ENCODE measurements at places on chromosomes 3 and 15. TPM values are rescaled to one million over a fixed set of nuclear protein-coding genes. Genes with fewer than 3 reads are reported as not detected.

PPP1R14D gene
- 4.0 TPM for polyA plus RNA-seq

CCDC33 gene
- not detected for polyA plus RNA-seq

ISLR2 gene
- polyA plus RNA-seq = 0.13 TPM

SAMMSON gene
- polyA plus RNA-seq = not detected

TBC1D2B gene
- polyA plus RNA-seq = 8.5 TPM

CHRD gene
- 18.6 TPM for polyA plus RNA-seq

ACAN gene
- polyA plus RNA-seq = 2.8 TPM

EHHADH gene
- polyA plus RNA-seq = 60.9 TPM

LRRFIP2 gene
- 26.1 TPM for polyA plus RNA-seq

ZNF660 gene
- polyA plus RNA-seq = 0.69 TPM

EFCC1 gene
- 2.4 TPM for polyA plus RNA-seq

COL6A5 gene
- polyA plus RNA-seq = not detected

CALML4 gene
- 54.7 TPM for polyA plus RNA-seq

DNA sequence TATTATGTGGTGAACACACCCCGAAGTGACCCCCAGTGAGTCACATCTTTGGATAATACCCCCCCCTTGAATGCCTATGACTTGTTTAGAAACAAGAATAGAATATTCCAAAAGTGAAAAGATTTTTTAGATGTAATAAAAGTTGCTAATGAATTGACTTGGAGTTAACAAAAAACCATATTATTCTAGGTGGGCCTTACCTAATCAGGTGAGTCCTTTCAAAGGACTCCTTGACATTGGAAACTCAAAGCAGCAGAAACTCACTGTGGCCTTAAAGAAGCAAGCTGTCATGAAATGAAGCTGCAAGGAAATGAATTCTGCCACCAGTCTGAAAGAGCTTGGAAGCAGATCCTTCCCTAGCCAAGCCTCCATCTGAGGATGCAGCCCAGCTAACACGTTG lies 10.9 kb upstream of the ISL2 start:
- DNase-seq = no peak

- no peak for DNase-seq
Measured at GRCh38 chr3:48372862-48373435, 930 bp downstream of the FBXW12 start.

DNA sequence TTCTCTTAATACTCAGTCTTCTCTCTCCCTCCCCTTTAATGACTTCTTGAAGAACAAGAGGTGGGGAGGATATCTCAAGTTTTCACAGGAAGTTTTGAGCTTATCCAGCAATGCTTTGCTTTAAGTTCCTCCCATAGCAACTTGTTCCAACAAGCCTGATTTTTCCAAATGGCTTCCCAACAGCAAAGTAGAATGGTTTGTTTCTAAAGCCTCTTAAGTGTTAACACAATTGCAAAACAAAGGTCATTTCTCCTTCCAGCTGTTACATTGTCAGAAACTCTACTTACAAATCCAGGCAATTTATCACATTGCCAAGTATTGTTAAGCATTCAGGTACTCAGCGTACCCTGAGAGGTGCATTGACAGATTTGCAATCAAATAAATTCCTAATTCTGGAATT lies 6.8 kb upstream of the ZNF770 start:
- DNase-seq = no peak

- no peak for DNase-seq
Measured at GRCh38 chr3:98855806-98856400, 45.6 kb downstream of the DCBLD2 start.

- DNase-seq = no peak
Measured at GRCh38 chr3:140762746-140763145, 84.9 kb downstream of the TRIM42 start.

DNA sequence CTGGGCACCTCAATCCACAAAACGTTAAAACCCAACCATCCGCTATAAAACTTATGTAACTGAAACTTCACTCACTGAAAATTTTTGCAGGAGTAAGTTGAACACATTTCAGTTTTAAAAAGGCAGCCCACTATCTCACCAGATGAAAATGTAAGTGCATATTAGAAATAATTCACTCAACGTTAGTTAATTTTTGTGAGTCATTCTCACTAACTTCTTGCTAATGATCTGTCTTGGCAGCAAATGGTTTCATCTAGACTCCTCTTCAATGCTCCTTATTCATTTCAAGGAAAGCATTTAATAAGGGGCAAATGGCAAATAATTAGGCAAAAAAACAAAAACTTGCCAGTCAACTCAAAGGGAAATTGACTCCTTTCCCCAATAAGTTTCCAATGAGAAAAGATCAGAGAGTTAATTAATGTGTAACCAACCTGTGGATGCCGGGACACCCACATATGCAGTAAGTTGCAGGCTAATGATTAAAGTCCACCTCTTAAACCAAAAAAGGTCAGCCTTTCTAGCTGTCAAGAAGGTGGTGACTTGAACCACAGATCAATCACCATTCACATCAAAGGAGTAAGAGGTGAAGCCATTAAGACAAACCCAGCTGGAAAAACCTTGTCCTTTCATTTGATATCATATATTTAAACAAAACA lies 22.9 kb upstream of the PRICKLE2 start:
- no peak for DNase-seq

DNA sequence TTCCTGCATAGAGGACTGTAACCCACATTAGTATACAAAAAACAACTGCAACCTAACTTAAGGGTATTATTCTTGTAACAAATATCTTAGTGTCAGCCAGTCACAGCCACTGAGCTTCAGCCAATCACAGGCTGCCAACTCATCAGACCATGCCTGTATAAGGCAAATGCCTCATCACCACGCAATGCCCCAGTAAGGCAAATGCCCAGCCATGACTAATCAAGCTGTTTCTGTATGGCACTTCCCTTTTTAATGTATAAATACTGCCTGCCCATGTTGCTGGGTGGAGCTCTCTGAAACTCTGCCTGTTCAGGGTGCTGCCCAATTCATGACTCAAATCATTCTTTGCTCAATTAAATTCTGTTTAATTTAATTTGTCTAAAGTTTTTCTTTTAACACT lies 18.4 kb upstream of the GABRA5 start:
- no peak for DNase-seq

DNA sequence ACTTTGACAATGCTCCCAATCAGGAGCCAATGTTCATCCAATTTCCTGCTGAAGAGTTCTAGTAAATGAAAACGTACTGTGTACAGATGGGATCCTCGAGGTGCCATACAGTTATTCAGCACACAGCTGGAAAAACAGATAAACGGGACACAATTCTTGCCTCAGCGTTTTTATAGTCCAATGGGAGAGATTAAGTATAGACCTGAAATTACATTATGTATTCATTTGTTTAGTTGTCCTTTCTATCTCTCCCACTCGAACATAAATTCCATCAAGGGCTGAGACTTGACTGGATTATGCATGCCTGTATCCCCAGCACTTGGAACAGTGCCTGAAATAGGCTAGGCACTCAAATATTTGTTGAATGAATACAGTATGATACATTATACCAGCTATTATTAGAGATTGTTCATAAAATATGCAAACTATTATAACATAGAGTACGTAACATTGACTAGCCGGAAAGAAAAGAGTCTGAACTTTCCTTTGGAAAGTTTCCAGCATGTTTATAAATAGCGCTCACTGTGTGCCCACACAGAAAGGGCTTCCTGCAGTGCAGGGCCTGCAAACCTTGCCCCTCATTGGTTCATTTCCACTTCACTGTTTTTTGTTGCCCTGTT lies 27.4 kb upstream of the SNTN start:
- DNase-seq = no peak

GRCh38 chr3:169846458-169847193 lies 23.1 kb downstream of the LRRC31 start:
- no peak for DNase-seq

DNA sequence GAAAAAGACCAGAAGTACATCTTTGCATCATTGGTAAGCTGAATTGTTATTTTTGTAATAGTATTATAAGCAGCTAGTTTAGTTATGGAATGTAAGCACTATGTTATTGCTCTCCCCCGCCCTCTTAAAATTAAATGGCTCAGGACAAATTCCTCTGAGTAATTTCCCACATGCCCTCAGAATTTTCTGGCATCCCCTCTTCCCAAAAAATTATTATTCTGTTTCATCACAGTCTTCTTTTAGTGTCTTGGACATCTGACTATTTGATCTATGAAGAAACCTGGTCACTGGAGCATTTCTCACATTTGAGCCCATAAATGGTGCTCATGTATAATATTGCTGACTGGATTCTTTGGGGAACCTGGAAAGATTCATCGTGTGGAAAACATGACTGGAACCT lies 68.3 kb downstream of the KLHL25 start:
- DNase-seq = no peak

DNA sequence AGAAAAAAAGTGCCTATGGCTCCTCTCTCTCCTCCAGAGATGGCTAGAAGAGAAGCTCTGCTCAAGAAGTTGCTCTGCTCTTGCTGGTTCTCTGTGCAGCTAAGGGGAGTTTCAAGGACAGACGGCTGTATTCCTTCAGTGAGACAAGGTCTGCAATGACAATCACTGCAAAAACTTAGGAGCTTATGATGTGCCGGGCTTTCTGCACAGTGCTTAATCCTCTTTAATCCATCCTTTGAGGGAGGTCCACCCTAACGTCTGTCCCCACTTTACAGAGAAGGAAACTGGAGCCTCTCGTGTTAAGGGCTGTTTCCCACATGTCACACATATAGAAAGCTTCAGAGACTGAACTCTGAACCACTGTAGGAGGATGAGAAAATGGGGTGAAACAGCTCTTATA lies 260.6 kb downstream of the MEX3B start:
- DNase-seq = no peak

- no peak for DNase-seq
Measured at GRCh38 chr15:40051616-40052415, 12.8 kb upstream of the SRP14 start.

DNA sequence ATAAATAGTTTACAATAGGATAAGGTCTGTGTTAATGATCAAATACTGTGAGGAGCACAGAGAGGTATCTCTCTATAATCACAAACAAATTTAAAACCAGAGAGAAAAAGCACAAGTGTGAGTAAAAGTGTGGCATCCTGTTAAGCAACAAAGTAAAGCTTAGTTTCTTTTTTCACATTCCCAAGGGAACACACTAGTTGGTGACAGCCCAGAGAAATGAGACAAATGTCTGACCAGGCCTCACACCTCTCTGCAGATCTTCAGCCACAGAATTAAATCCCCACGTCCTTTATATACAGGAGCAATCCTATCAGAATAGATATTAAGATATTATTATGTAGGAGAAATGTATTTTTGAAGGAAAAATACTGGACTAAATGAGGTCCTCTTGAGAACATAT lies 2.7 kb downstream of the FBN1 start:
- DNase-seq = no peak

- DNase-seq = no peak
Measured at GRCh38 chr15:45314960-45315359, 62.9 kb downstream of the SLC28A2 start.

- DNase-seq = peak; percentile 5
Measured at GRCh38 chr3:8757551-8758518, 11.6 kb downstream of the OXTR start.

DNA sequence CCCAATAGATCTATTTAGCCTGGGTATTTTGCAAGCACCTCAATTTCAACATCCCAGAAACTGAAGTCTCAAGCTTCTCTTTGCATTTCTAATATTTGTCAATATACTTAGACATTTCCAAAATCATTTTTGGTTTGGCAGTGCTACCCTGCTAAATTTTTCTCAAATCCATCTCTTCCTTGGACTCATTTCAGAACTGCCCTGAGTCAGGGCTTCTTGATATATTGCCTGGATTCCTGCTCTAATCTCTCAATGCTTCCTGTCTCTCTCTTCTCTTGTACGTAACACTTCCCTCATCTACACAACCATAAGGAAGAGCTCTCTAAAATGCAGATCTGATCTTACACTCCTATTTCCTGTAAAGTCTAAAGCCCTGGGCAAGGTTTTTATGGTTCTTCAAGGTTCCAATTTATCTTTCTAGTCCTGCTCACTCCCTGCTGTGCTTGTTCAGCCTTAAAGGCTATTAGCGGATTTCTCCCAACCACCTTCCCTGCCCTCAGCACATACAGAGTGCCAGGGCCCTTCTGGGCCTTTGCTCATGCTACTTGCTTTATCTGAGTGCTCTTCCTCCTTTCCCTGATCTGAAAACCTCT lies 53.0 kb upstream of the MME start:
- DNase-seq = no peak

GRCh38 chr15:90686435-90687218 lies 30.5 kb upstream of the BLM start:
- DNase-seq = no peak

GRCh38 chr15:99486371-99487336 lies 79.1 kb upstream of the MEF2A start:
- DNase-seq = peak; percentile 95

GRCh38 chr3:52046186-52046901 lies 10.0 kb downstream of the DUSP7 start:
- DNase-seq = no peak

GRCh38 chr3:13139471-13140065 lies 66.3 kb upstream of the IQSEC1 start:
- DNase-seq = no peak

- DNase-seq = no peak
Measured at GRCh38 chr3:167851749-167852148, 116.2 kb downstream of the SERPINI1 start.

GRCh38 chr3:95265129-95265528 lies 1202.3 kb downstream of the NSUN3 start:
- DNase-seq = no peak

- DNase-seq = peak; percentile 38
Measured at GRCh38 chr15:46815765-46816164, 901.5 kb upstream of the SEMA6D start.

DNA sequence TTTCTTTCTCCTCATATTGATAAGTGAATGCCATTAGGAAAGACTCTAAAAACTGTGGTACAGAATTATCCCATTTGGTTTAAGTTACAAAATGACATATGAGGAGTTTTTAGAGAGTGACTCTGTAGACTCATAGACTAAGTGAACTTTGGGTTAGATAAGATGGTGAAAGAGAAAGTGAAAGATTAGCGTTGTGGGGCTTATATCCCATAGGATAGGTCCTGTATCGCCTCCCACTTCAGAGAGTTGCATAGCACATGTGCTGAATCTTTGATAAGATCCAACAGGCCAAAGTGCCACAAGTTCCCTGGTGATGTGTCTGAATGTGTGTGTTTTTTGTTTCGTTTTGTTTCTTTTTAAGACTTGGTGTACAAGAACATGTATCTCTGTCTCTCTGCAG lies 666.9 kb downstream of the MECOM start:
- DNase-seq = no peak

- DNase-seq = no peak
Measured at GRCh38 chr3:52521488-52521824, 12.2 kb downstream of the NT5DC2 start.

DNA sequence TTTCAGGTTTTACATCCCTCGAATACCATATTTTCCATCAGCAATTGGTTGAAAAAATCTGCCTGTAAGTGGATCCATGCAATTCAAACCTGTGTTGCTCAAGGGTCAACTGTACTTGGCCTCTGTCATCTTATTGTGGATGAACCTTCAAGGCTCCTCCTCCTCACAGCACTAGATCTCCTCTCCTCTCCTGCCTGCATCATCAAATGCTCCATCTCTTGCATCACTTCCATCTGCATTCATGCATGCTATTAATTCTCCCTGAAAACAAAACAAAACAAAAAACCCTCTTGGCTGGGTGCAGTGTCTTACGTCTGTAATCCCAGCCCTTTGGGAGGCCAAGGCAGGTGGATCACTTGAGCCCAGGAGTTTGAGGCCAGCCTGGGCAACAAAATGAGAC lies 10.1 kb downstream of the BCL2L10 start:
- no peak for DNase-seq

GRCh38 chr3:73745526-73746191 lies 120.9 kb upstream of the PDZRN3 start:
- no peak for DNase-seq

GRCh38 chr3:141663993-141664392 lies 74.1 kb upstream of the RNF7 start:
- DNase-seq = no peak

- no peak for DNase-seq
Measured at GRCh38 chr3:126127452-126127851, 43.5 kb upstream of the SLC41A3 start.

Data from kidney (tissue), 22 donors.